ENCODE measurements at places on chromosomes 12 and 14.

DNA sequence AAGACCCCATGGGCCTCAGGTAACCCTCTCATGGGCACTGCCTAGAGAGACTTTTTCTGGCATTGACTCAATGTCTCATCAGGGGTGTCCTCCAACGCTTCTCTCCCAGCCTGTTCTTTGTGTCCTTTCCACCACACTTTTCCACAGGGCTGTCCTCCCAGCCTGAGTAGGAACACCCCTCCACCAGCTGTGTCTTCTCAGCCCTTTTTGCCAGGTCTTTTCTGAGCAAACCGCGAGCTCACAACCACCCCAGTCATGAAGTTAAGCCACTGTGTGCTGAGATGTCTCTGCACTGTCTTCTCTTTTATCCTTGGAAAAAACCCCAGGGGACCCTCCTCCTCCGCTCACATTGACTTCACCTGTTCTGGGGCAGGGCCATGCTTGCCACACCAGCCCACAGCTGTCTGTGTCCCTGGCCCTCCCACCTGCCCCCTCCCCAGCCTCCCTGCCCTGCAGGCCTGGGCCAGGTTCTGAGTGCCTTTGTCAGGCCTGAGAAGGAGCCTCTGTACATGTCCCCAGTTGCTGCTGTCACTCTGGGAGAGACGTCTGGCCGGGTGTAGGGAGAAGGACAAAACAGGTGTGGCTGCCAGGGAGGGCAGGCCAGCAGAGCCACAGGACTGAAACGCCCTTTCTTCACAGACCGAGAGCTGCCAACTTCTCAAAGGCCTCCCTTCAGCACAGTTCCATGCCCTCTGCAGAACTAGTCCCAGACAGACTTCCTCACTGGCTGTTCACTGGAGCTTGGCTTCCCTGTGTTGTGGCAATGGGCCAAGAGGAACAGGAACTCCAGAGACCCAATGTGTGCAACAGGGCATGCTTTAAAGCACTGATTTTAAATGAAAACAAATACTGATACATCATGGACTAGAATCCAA lies 50.5 kb upstream of the PNMA1 start:
- no peak for DNase-seq

GRCh38 chr12:101108130-101108529 lies 101.9 kb downstream of the SLC5A8 start:
- DNase-seq: no peak

DNA sequence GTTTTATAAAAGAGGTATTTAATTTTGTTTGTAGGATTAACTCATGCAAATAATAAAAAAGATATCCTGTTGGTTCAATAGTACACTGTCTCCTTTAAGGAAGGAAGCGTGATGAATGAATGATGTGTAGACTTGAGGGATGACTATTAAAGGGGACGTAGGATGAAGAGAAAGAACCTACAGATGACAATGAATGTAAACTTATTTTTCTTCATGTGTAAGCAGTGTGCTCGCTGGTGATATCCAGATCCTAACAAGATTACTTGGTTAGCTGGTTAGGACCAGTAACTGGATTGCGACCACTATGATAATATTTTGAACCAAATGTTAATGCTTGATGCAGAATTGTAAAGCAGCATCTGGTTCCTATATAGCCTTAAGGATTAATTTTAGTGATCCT lies 2.6 kb downstream of the ARF6 start:
- no peak for DNase-seq

DNA sequence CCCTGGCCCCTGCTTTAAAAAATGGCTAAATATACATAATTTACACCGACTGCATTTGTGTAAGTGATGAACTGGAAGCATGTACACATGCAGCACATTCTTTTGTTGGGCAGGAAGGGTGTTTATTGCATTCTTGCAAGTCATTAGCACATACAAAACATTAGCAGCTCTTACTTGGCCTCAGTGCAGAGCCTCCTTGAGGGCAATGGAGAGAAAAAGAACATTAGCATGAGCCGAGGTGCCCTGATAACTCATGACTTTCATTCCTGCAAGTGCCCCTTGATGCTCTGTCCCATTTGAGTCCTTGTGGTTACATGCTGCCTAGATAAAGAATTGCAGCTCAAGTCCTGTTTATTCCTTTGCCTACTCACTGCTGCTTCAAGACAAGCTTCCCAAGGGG lies 61.9 kb downstream of the PAX9 start:
- no peak for DNase-seq

GRCh38 chr12:82942991-82943401 lies 256.3 kb downstream of the TMTC2 start:
- no peak for DNase-seq

GRCh38 chr14:25516838-25517237 lies 466.9 kb upstream of the STXBP6 start:
- no peak for DNase-seq

- DNase-seq: no peak
Observed at GRCh38 chr14:103087343-103087835, 3.4 kb downstream of the LBHD2 start.

DNA sequence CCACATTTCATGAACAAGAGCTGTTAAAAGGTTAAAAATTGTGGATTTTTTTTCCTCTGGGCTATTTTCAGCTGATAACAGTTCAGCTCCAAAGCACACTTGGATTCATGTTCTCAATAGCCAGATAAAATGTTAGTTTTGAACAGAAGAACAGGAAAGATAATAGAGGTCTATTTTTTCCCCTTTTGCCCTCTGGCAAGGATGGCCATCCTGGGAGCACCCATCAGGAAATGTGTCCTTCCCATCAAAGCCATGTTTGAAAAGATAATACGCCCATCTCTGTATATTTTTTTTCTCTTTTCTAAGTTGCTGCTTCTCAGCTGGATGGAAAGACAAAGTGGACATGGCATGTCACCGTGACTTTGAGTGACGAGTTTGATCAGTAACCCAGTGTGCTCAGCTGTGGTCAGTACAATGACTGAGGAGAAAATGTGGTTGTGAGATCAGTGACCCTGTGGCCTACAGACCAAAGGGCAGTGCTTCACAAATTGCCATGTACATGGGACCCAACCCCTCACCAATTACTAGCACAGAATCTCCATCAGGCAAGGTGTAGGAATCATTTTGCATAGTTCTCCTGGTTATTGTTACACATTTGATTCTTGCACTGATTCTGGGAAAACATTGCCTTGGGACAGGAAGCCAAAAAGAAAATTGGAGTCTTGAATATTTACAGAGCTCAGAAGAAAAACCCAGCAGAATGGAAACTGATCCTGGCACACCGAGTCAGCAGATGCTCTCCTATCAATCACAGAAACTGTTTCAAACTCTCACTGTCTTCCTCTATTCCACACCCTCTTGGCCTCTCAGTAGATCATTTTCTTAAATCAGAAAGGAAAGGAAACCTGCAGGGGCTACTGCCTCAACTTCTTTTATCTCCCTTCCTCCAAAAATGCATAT lies 64.3 kb downstream of the ANO6 start:
- no peak for DNase-seq

- DNase-seq: no peak
Observed at GRCh38 chr14:102018251-102018650, 53.9 kb downstream of the DYNC1H1 start.

DNA sequence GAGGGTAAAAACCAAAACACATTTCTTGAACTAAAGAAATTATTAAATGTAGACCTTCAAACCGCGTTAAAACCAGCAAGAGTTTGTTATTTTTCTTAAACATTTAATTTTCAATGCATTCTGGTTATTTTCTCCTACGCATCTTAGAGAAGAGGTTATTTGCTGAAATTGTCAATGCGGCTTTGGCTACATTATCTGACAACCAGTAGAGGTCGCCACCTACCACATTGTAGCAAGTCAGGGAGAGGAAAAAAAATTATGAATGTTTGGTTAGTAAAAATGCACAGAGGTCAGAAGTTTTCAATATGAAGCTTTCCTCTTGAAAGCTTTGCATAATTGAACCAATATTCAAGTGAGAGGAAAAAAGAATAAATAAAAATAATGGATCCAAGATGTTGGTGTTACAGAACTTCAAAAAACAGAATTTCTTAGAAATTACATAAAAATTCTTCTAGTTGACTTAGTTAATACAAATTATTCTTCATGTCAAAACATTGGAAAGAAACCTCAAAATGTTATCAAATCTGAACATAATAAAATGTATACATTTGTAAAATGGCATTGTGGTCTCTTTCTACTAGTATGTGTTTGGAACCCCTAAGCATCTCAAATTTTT lies 159.4 kb upstream of the TMTC2 start:
- no peak for DNase-seq

GRCh38 chr12:40552868-40553267 lies 139.4 kb upstream of the CNTN1 start:
- DNase-seq: no peak

- no peak for DNase-seq
Observed at GRCh38 chr14:37436519-37436918, 158.5 kb downstream of the FOXA1 start.

GRCh38 chr12:99493197-99493596 lies 154.4 kb upstream of the GARIN6 start:
- DNase-seq: no peak

GRCh38 chr14:22623047-22623446 lies 21.1 kb downstream of the OR6J1 start:
- no peak for DNase-seq

DNA sequence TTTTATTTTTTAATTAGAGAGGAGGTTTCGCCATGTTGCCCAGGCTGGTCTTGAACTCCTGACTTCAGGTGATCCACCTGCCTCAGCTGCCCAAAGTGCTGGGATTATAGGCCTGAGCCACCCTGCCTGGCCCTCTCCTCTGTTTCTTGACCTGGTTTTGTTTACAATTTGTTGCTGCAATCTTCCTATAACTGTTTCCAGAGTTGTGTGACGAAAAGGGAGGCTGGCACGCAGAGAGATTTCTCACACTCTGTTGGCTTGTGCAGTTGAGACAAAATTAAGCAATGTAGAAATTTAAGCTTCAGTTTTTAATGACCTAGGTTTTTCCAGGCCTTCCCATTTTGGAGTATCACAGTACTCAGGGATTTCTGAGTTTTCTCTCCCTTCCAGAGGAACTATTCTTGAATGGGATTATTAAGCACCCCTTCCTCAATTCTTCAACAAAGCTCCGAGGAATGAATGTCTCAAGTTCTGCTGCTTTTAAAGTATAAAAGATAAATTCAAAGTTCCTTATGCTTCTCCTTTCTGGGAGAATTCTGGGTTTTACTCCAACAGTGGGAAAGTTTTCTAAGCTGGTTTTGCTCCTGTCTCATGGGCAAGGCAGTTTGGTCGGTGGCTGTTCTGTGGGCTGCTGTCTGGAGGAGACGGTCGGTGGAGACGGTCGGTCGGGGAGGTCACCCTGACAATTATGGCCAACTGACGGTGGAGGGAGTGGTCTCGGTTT lies 20.4 kb upstream of the FOS start:
- no peak for DNase-seq

- no peak for DNase-seq
Observed at GRCh38 chr12:14694970-14695369, 1.4 kb downstream of the GUCY2C start.

DNA sequence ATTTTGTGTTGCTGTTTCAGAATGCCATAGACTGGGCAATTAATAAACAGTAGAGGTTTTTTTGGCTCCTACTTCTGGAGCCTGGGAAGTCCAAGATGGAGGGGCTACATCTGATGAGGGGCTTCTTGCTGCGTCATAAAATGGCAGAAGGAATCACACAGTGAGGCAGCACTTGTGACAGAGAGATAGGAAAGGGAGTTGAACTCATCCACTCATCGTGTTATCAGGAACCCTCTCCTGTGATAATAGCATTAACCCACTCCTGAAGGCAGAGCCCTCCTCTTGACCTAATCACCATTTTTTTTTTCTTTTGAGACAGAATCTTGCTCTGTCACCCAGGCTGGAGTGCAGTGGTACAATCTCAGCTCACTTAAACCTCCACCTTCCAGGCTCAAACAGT lies 9.7 kb downstream of the TDG start:
- DNase-seq: no peak

DNA sequence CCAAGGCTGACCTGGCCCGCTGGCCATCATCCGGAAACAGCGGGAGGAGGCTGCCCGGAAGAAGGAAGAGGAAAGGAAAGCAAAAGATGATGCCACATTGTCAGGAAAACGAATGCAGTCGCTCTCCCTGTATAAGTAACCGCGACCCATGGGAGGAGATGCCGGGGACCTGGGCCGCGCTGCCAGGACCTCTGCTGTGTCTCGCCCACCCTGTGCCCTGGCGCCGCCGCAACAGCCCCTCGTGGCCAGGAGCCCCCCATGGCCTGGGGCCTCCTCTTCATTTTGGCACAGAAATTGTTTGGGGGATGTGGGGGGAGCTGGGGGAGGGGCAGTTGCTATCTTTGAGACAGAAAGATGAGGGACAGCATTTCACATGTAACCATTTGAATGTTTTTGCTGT lies 16.5 kb downstream of the HSPB8 start:
- no peak for DNase-seq

- no peak for DNase-seq
Observed at GRCh38 chr14:65070471-65070976, 31.8 kb downstream of the MAX start.

DNA sequence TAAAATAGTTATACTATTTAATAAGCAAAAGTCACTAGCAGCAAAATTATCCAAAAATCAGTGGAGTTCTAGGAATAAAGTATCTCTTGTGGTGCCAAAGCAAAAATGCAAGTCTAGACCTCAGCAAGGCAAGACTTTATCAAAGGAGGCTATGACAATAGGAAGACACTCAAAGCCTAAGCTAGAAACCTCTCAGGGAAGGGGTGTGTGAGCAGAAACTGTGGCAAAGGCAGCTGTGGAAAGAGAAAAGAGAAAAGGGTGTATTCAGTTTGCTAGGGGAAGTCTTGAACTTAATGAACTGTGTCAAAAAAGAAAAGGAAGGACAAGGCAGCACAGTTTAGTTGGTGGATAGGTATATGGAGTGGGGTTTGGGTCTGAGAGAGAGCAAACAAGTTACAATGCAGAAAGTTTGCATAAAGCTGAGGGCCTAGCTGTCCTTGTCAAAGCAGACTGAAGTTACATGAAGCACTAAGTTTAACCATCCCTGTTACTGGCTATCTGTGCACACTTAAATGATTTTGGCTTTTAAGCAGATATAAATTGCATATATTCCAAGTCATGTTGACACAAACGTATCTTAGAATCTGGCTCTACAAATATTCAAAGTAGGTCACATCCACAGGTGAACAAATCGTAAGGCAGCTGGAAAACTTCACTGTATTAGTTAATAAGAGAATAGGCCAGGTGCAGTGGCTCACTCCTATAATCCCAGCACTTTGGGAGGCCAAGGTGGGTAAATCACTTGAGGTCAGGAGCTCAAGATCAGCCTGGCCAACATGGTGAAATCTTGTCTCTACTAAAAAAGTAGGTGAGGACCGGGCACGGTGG lies 31.0 kb upstream of the AMN1 start:
- DNase-seq: no peak

GRCh38 chr12:34294137-34294536 lies 271.8 kb downstream of the ALG10 start:
- DNase-seq: no peak

- no peak for DNase-seq
Observed at GRCh38 chr14:22448905-22449599, 140.0 kb downstream of the DAD1 start.

- DNase-seq: no peak
Observed at GRCh38 chr12:28988325-28988704, 160.8 kb upstream of the FAR2 start.

- DNase-seq: no peak
Observed at GRCh38 chr12:80226576-80226975, 127.2 kb downstream of the OTOGL start.

Measured in stimulated activated CD8-positive, alpha-beta memory T cell treated with anti-CD3 and anti-CD28 coated beads, Interleukin-4, amount 100 ng/mL, for 1 hour (primary cell).